ENCODE measurements at places on chromosomes 5 and 9. TPM values are rescaled to one million over a fixed set of nuclear protein-coding genes. Genes with fewer than 3 reads are reported as not detected.

DNA sequence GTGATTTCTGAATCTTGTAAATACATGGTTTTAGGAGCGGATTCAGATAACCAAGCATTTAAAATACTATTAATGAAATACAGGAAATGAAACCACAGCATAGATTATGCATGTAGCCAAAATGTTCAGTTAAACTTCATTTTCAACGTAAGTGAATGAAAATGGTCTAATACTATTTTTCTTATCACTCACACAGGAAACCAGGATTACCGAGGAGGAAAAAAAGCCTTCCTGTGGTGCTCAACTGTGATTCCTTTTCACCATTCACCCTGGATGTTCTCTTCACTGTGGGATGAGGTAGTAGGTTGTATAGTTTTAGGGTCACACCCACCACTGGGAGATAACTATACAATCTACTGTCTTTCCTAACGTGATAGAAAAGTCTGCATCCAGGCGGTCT is 83.4 kb upstream of the ZNF169 start:
- no peak for DNase-seq

DNA sequence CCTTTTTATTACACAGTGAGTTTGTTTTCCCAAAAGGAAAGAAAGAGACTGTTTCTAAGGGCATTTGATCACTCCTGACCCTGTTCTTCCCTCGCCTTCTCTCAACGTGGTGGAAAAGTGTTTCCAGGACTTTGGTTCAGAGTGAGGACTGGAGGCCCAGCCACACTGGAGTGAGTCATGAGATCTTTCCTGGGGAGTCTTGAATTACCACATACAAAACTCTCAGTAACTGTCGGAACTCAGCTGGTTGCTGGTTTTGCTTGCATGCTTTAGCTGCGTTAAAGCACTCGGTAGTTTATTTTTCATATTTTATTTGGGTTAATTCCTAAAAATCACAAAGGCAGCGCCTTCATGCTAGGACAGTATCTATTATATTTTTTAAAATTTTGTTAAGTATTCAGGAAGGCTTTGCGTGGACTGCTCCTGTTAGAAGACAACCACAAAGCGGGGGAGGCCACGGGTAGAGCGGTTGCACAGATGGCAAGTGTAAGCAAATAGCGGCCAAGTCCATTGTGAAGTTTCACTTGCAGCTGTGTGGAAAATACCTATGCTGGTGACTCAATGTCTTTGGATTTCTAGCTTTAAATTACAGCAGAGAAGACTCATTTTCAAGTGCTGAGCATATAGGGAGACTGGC is 77.7 kb downstream of the ARSB start:
- no peak for DNase-seq

Gene PCDHB3
- total RNA-seq = not detected

Gene ANKRD34B
- total RNA-seq = not detected

DNA sequence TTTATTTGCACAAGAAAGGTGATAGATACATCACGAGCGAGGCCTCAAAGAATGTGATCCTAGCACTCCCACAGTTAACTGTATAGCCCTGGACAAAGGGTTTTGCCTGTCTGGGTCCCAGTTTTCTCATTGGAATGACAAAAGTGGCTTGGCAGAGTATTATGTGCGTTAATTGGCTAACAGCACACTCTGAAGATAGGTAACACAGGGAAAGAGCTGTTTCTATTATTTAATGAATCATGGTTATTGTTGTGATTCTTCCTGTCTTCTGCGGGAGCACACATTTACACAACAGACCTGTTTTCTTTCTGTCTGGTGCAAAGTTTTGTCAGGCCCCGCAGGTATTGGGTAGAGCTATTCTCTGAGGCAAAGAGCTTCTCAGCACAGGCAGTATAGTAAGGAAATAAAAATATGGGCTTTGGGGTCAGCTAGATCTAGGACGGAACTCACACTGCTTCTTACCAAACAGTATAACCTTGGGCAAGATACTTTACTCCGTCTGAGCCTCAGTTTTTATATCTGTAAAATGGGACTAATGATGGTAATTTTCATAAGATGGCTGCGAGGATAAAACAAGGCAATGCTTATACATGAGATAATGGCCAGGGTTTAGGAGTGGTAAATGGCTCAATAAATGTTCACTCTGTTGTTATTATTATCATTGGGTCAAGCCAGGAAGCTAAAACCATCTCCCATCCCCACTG is 78.9 kb downstream of the PLAC8L1 start:
- DNase-seq = no peak

- DNase-seq = no peak
These were observed 137.3 kb downstream of the ZNF462 start for GRCh38 chr9:107000218-107000617.

GRCh38 chr9:99264070-99264680 is 42.1 kb downstream of the SEC61B start:
- no peak for DNase-seq

DNA sequence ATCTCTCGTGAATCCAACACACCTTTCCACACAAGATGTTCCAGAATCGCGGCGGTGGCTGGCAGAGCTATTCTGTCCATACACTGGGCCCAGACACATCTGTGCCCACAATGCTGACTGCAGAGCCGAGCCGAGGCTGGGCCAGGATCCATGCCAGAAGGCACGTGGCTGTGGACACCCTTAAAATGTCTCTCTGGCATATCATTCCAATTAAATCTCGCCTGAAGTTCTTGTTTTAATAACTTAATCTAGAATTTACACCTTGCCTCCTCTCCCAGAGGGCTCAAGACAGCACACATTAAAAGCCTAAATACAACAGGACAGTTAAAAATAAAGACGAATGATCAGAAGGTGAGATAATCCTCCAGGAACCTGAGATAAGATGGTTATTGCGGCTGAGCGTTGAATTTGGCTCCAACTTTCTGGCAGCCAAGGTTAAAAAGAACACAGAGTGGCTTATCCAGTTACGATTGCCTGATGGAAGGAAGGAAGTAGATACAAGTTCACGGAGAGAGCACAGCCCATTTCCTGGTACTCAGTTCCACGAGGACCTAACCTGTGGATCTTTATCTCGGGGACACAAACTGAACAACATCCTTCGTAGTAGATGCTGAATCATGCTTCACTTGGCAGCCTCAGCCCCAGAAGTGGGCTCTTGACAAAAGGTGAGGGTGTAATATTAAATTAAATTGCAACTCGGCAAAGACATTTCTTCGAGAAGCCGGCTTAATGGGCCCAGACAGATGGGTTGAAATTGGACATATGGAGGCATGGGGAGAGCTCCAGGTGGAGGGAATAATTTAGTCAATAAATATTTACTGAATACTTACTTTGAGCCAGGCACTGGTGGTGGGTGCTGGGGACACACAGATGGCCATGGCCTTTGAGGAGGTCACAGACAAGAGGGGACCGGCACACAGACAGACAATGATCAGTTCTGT is 86.0 kb upstream of the TBC1D2 start:
- peak; percentile 73 for DNase-seq

Gene GRIA1
- not detected for total RNA-seq

DNA sequence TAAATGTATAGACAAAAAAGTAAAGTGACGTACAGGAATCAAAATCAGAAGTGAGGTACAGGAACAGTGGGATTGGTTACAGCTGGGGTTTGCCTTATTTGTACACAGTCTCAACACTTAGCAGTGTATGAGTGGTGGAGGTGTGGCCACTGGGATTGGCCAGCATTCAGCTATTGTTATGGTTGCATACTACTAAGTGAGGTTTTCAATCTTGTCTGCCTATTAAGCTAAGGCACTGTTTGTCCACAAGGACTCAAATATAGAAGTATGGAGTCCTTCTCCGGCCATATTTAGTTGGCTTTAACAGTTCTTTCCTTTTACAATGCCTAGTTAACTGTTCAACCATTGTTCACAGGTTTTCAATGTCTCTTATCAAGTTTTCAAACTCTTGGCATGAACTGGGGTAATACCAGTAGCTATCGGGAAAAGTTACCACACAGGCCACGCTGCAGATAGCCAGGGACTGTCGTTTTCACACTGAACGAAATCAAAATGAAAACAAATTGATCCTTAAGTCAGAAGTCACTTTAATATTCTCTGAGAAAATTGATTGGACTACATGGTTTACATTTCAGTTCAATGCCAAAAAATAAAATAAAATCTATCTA is 176.0 kb upstream of the FREM1 start:
- DNase-seq = no peak

Gene CDX1
- not detected for total RNA-seq

Measured in CD4-positive, CD25-positive, alpha-beta regulatory T cell (primary cell).